ENCODE measurements at places on chromosomes 3 and 15.

GRCh38 chr3:63642488-63642887, 10.0 kb upstream of the SNTN start:
- no peak for DNase-seq

DNA sequence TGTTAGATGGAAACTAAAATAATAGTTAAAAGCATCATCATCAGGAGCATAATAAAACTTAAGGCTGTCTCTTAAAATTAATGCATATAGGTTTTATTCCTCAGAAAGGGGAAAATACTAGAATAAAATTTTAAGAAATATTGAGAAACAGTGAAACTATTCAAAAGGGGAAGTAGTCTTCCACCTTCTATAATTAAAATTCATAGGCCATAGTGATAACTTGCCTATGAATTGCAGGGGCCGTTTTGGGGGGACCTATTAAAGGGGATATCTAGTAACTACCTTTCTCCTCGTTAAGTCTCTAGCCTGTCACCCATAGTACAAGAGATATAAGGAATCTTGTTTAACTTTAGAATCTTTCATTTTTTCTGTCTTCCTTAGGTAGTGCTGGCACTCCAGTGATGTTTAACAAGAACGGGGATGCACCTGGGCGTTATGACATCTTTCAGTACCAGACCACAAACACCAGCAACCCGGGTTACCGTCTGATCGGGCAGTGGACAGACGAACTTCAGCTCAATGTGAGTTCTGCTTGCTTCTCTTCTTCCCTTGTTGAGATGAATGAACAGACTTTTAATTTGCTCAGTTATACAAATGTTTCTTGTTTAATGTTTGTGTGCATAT, 600.4 kb downstream of the GRM7 start:
- DNase-seq = no peak

DNA sequence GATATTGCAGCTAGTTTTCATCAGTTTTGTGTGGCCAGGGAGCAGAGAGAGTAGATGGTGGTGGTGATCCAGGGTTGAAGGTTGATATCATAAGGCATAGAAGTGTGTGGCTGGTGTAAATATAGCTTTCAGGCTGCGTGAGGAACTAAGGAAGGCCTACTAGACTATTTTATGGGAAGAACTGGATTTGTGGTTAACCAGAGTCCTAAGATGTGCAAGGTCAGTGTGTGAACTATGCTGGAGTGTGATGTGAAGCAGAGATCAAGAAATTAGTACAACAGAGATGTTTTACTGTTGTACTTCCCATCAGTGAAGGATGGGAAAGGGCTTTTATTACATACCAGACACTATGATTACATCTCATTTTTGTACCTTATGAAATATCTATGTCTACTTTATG, 41.5 kb downstream of the MAPK6 start:
- DNase-seq = no peak

DNA sequence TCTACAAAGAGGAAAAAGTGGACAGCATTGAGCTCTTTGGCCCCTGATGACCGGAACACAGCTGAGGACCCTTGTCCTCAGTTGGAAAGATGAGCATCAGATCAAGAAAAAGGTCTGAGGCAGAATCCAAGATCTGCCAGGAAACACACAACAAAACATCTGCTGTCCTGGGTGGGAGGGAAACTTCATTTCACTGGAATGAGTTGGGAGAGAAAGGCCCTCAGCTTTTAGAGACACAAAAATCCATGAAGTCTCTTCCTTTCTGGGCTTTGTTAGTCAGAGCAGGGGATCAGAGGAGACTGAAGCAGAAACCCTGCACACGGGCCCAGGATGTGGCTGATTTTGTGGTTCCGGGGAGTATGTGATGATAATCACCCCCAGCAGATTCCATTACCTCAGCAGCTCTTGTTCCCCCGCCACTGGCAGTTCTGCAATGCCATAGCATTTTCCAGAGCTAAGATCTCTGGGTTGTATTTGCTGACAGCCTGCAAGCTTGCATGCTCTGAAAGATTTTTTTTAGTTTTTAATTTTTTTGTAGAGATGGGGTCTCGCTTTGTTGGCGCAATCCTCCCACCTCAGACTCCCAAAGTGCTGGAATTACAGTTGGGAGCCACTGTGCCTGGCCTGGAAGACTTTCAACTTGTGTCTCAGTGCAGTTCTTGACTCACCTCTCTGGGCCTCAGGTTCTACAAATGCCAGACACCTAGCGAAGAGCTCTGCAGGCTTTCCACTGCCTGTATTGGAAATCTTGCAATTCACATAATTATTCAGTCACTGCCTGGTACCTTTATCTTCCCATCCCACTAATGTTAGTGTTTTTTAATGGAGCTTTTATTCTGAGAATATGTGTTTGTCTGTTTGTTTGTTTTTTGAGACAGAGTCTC, 5.8 kb upstream of the TATDN2 start:
- no peak for DNase-seq

DNA sequence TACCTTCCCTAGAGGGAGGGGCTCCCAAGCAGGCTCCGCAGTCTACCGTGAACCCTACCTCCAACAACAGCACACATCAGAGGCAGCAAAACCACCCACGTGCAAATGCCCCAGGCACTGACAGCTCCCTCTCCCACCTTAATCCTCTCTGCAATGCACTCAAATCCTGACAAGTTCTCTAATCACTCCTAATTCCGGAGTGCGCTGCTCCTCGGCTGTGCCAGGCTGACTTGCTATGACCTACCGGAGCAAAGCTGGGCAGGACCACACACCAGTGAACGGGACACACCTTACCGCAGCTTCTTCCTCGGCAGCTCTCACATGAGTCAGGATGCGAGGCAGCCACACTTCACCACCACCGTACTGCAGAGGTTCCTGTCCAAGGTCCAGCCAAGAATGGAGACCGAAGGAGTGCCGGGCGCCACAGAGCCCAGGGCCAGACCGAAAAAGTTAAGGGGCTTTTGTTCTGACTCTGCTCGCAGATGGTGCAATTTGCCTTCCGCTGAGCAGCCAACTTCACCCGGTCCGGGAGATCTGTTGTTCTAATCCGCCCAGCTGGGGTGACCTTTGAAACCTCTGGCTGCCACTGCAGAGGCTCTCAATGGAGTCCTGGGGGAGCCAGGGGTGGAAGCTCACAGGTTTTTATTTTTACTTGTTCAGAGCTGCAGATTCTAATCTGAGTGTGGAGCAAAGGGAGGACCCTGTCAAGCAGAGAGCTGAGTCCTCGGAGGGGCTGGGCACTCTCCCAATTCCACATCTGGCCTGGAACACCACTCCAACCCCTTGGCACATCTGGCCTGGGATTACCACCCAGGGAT, 84.4 kb downstream of the MYLK start:
- DNase-seq = no peak

DNA sequence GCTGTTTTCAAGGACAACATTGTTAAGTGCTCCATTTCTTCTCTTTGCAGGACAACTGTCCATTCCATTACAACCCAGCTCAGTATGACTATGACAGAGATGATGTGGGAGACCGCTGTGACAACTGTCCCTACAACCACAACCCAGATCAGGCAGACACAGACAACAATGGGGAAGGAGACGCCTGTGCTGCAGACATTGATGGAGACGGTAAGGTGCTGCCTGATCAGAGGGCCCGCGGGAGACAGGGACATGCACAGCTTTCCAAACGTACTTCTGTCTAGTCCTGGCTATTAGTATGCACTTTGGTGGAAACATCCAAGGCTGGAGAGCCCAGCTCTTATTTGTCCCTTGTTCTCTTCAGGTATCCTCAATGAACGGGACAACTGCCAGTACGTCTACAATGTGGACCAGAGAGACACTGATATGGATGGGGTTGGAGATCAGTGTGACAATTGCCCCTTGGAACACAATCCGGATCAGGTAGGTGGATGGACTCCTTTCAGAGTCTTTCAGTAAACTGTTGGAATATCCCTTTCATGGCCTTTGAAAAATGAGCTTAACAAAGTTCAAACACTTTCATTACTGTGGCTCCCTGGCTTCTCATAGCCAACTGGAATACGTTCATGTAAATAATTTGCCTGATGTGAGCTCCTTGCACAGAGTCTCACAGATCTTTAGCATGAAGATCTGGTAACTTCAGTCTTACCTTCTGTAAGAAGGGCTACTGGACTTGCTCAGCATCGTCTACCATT, 10.4 kb downstream of the THBS1 start:
- DNase-seq = no peak

DNA sequence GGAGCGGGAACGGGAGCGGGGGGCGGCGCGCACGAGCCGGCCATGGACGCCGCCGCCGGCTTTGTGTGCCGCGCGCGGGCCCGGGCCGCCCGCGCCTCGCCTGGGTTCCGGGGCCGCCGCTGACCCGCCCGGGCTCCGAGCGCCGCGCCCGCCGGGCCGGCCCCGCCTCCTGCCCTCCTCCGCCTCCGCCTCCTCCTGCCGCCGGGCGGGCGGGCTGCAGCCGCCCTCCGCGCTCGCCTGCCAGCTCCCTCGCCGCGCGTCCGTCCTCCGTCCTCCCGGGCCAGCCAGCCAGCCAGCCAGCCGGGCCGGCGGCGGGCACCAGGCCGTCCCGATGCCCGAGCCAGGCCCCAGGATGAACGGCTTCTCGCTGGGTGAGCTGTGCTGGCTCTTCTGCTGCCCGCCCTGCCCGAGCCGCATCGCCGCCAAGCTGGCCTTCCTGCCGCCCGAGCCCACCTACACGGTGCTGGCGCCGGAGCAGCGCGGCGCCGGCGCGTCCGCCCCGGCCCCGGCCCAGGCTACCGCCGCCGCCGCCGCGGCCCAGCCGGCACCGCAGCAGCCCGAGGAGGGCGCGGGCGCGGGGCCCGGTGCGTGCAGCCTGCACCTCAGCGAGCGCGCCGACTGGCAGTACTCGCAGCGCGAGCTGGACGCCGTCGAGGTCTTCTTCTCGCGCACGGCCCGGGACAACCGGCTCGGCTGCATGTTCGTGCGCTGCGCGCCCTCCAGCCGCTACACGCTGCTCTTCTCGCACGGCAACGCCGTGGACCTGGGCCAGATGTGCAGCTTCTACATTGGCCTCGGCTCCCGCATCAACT, at the start of gene ABHD17C:
Gene ABHD17C (plus strand): TSS at position 212 of the 812 bp plus-strand sequence. CDS start 120 bp downstream, at position 332.
- DNase-seq = peak; percentile 75

GRCh38 chr3:118984699-118985098, 49.9 kb downstream of the IGSF11 start:
- no peak for DNase-seq

GRCh38 chr3:29697989-29698388, 417.1 kb downstream of the RBMS3 start:
- DNase-seq = no peak

- no peak for DNase-seq
These were observed 19.5 kb downstream of the LRIG1 start for GRCh38 chr3:66481071-66482017.

- DNase-seq = no peak
These were observed 35.0 kb upstream of the ARID3B start for GRCh38 chr15:74505837-74506514.

DNA sequence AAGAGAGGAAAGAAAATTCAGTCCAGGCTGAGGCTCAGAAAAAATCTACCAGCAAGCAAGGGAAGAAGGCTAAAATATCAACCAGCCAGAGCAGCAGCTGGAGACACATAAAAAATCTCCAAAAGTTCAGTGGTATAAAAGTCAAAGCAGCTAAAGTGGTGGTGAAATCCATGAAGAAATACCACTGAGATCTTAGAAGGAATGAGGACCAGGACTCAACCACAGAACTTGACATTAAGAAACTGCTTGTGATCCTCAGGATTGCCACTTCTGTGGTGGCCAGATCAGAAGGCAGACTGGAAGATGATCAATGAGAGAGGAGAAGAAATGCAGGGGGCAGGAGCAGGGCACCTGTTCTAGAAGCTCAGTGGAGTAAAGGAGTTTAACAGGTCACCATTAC, 22.5 kb downstream of the CNTN3 start:
- DNase-seq = no peak

DNA sequence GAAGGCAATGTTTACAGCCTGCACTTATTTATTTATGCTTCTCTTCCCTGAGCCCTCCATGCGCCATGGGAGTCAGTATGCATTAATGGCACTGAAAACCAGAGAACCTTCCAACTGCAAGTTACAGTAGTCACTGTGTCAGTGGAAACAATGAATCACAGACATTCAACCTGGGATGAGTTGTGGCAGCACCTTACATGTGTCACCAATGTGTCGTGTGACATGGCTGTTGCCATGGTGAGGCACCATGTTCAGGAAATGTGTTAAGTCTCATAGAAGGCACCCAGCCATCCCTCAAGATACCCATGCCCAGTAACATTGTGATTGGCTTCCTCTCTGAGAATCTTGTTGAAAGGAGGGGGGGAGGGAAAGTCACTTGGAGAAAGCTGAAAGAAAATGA, 105.0 kb downstream of the FOXP1 start:
- no peak for DNase-seq

- DNase-seq = no peak
These were observed 767.1 kb downstream of the IGSF11 start for GRCh38 chr3:118267588-118267987.

- DNase-seq = no peak
These were observed 269.2 kb downstream of the THSD4 start for GRCh38 chr15:71384501-71384900.

GRCh38 chr3:172577987-172578570, 54.8 kb upstream of the TNFSF10 start:
- DNase-seq = no peak

GRCh38 chr3:143151004-143151731, 31.6 kb downstream of the CHST2 start:
- DNase-seq = no peak

DNA sequence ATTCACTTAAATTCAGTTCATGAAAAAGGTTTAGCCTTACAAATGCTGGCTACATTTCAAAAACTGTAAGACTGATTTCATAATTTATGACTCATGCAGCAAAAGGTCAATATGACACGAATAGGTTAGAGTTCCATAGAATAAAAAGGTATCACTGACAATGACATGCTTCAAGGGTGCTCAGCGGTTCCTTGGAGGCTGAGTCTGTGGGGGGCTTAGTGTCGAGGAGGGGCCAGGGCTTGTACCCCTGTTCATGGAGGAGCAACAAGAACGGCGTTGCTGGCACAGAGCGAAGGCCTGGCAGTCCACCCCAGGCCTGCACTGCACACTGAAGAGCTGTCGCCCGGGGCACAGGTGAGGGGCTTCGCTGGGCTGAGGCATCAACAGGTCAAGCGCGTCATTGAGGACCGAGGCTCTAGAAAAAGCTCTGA, 174.2 kb downstream of the NR1D2 start:
- no peak for DNase-seq

DNA sequence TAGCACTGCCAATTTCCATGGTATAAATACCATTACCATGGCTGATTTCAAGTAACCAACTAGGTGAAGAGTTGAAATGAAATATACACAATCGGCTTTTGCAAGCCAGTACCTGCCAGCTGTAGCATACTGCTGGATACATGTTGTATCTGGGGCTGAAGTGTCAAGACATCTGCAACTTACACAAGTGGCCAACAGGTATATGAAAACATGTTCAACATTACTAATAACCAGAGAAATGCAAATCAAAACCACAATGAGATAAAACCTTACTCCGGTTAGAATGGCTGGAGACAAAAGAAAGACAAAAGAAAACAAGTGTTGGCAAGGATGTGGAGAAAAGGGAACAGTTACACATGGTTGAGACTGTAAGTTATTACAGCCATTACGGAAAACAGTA, 11.6 kb downstream of the ATOSA start:
- no peak for DNase-seq

- DNase-seq = no peak
These were observed at the start of gene MEGF11 for GRCh38 chr15:66253418-66254088. Gene MEGF11 (minus strand): TSS chr15:66253750. CDS start chr15:66128403, 125,347 bp downstream.

DNA sequence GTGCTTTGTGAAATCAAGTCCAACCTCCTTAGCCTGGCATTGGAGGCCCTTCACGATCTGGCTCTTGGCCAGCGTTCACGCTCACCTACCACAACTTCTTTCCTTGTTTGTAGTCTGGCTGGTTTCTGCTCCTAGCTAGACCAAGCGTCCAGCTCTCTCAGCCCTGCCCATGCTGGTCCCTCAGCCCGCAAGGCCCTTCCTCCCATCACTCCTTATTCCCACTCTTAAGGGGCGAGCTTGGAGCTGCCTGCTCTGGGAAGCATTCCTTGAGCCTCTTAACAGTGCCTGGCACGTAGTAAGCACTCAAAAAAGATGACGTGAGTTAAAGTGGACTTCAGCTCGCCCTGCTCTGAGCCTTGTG, 8.7 kb downstream of the SLC6A6 start:
- no peak for DNase-seq

All from tibial artery (tissue), 4 donors.